Aorta (tissue), 5 donors: ENCODE measurements at places on chromosomes 7 and 10. TPM values are rescaled to one million over a fixed set of nuclear protein-coding genes. Genes with fewer than 3 reads are reported as not detected.

DNA sequence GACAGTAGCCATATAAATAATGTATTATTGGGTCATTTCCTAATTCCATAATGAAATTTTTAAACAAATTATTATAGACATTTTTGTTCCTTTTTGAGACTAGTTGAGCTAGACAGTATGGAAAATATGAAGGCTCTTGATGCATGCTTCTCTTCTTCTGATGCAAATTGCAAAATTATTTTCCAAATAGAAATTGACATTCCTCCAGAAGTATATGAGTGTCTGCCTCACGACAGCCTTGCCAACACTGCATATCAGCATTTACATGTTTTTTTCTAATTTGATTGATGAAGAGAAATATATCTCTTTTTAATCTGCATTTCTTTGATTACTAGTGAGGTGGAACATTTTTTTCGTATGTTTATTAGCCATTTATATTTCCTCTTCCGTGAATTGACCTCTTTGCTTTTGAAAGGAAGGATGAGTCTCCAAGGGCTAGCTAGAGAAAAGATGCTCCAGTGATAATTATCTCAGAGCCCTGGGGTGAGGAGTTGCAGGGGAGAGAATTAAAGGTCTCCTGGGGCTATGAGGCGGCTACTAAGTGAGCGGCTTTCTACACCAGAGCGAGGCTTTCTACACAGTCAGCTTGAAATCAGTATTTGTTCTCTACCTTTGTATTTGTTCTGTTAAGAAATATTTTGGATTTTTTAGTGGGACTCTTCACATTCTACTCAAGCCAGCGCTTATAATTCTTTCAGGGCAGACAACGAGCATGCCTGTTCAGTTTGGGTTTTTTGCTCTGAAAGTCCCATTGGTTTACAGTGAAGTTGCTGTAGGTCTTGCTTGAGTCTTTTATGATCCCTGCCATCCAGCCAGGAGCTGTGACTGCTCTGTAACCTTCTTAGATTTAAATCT is 712.2 kb upstream of the GALNT17 start:
- DNase-seq: no peak

- DNase-seq: no peak
Observed at GRCh38 chr7:113784316-113784715, 134.5 kb downstream of the PPP1R3A start.

DNA sequence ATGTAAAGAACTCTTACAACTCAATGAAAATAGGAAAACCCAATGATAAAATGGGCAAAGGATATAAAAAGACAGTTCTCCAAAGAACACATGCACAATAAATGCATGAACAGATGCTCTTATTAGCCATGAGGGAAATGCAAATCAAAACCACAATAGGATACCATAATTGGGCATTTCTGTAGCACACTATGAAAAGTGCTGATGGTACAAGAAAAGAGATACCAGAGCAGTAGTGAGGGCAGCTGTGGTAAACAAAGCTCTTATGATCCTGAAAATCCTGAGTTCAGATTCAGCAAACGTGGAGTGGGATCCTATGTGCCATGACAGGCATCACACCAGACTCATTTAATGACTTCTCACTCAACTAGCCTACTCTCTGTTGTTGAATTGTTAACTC is 96.7 kb upstream of the SLC25A13 start:
- no peak for DNase-seq

DNA sequence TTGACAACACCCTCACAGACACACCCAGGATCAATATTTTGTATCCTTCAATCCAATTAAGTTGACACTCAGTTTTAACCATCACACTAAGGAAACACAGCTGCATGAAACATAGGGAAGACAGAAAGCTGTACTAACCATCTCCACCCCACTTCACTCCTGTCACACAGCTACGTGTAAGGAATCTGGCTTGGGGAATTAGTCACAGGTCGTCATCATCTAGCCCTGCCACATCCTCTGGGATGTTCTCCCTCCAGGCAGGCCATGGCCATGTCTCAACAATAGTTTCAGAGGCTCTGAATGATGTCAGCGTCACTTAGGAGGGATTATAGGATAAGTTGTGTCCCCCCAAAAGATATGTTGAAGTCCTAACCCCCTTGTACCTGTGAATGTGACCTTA is 10.8 kb upstream of the SEMA3C start:
- DNase-seq: no peak

- no peak for DNase-seq
Observed at GRCh38 chr10:77647543-77648293, 10.1 kb upstream of the KCNMA1 start.

- DNase-seq: no peak
Observed at GRCh38 chr10:119191881-119192280, 13.3 kb upstream of the PRDX3 start.

DNA sequence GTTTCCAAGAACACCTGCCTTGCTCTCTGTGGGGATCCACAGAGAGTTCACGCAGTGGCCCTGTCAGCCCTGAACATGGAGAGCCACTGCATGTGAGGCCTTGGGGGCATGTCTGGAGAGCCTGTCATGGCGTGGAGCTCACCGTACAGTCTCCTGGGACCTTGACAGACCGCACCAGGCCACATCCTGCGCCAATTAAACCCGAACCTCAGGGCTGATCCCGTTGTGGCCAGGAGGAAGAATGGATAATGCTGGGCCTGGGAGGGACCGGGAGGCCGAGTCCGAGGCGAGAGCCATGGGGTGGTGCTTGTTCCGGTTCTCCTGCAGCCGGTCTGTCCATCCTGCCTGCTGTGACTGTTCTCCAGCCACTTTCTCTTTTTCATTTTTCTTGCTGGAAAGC is 68.7 kb downstream of the DNAJB6 start:
- no peak for DNase-seq

- DNase-seq: no peak
Observed at GRCh38 chr7:122768827-122769226, 66.1 kb upstream of the RNF148 start.

- peak; percentile 87 for DNase-seq
Observed at GRCh38 chr10:71598621-71599055, 120.9 kb downstream of the C10orf105 start.

- DNase-seq: no peak
Observed at GRCh38 chr10:57692255-57692980, 575.3 kb downstream of the IPMK start.

Gene OR2A1
- total RNA-seq: 0.16 TPM

Gene MCU
- 31.5 TPM for total RNA-seq

Gene KEL
- 1.4 TPM for total RNA-seq

Gene PTN
- 6.4 TPM for total RNA-seq

Gene ERVW-1
- total RNA-seq: not detected
